Activated naive CD8-positive, alpha-beta T cell treated with anti-CD3 and anti-CD28 coated beads, Interleukin-2, amount 10 ng/mL, durations not matched to agents 7 days and 5 days (primary cell): ENCODE measurements at places on chromosomes 6 and 20. TPM values are rescaled to one million over a fixed set of nuclear protein-coding genes. Genes with fewer than 3 reads are reported as not detected.

Gene PIGU
- 17.0 TPM for total RNA-seq

Gene THBS2
- not detected for total RNA-seq

Gene ADGRF1
- total RNA-seq: not detected

GRCh38 chr6:150280703-150281102 lies 88.1 kb upstream of the IYD start:
- no peak for DNase-seq
- peaks cover 28% of the 10 kb centered on the region for H3K27me3 ChIP-seq
- no peaks in the 10 kb centered on the region for H3K36me3 ChIP-seq
- H3K27ac ChIP-seq: no peak overlapping the region
- no peak overlapping the region for H3K4me3 ChIP-seq
- no peaks in the 10 kb centered on the region for H3K4me1 ChIP-seq

GRCh38 chr6:138593909-138594757 lies 94.8 kb upstream of the NHSL1 start:
- no peak overlapping the region for H3K27ac ChIP-seq
- peaks cover 16% of the 10 kb centered on the region for H3K4me1 ChIP-seq
- DNase-seq: no peak
- H3K27me3 ChIP-seq: no peaks in the 10 kb centered on the region
- H3K4me3 ChIP-seq: no peak overlapping the region
- H3K36me3 ChIP-seq: no peaks in the 10 kb centered on the region

DNA sequence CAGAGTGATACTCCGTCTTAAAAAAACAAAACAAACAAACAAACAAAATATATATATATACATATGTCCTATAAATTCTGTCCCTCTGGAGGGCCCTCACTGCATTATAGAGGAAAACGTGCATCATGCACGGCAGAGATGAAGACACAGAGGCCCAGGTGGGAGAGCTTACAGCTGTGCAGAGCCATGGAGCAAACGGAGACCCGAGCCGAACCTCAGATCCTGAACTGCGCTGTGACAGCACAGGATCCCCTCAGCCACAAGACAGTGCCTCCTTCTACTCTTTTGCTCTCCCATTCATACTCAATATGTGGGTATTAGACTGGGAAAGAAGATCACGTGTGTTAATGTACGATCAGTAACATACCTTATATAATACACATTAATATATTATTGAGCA lies 81.6 kb downstream of the ZNF217 start:
- no peaks in the 10 kb centered on the region for H3K27me3 ChIP-seq
- H3K27ac ChIP-seq: no peak overlapping the region
- no peak for DNase-seq
- H3K36me3 ChIP-seq: no peaks in the 10 kb centered on the region

GRCh38 chr20:5989539-5989938 lies 39.1 kb downstream of the MCM8 start:
- no peaks in the 10 kb centered on the region for H3K4me1 ChIP-seq
- H3K27me3 ChIP-seq: no peaks in the 10 kb centered on the region
- no peak overlapping the region for H3K27ac ChIP-seq
- peaks cover 9% of the 10 kb centered on the region for H3K36me3 ChIP-seq
- DNase-seq: no peak
- no peak overlapping the region for H3K4me3 ChIP-seq

- DNase-seq: no peak
- no peaks in the 10 kb centered on the region for H3K27me3 ChIP-seq
- no peak overlapping the region for H3K27ac ChIP-seq
- H3K36me3 ChIP-seq: no peaks in the 10 kb centered on the region
- H3K4me1 ChIP-seq: no peaks in the 10 kb centered on the region
- no peak overlapping the region for H3K4me3 ChIP-seq
Observed at GRCh38 chr6:148091394-148091793, 251.2 kb upstream of the SASH1 start.

DNA sequence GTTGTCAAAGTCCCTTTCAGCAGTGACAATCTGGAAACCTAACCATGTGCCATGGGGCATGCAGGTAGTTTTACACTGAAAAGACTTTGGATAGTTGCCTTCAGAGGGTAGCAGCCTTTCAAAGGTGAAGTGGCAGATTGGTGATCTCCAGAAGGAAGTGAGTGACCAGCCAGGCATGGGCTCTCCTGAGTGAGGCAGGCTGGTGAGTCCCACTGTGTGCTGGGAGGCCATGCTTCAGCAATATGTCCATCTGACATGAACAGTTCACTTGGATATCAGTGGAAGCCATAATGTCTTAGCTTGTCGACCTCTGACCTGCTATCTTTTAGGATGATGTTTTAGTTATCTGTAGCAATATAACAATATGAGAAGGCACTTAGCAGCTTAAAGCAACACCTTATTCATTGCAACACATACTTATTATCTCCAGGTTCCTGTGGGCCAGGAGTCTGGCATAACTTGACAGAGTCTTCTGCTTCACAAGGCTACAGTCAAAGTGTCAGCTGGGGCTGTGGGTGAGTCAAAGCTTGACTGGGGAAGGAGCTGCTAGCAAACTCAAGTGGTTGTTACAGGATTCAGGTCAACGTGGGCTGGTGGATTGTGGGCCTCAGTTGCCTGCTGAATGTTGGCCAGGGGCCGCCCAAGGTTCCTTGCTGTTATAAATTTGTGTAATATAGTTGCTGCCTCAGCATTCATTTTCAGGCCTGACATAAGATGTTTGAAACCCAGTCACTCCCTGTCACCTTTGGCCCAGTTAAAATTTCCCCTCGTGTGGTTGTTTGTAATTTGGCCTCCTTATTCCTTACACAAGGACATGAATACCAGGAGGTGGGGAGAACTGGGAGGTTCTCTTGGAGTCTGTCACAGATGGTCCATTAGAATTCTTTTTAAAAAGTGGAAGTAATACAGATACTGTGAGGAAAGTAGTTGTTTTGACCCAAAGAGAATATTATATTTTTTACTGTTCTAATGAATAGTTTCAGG lies 100.2 kb downstream of the UST start:
- no peak overlapping the region for H3K4me3 ChIP-seq
- H3K36me3 ChIP-seq: no peaks in the 10 kb centered on the region
- no peak for DNase-seq
- H3K4me1 ChIP-seq: no peaks in the 10 kb centered on the region
- no peaks in the 10 kb centered on the region for H3K27me3 ChIP-seq
- no peak overlapping the region for H3K27ac ChIP-seq

- H3K36me3 ChIP-seq: no peaks in the 10 kb centered on the region
- no peak overlapping the region for H3K27ac ChIP-seq
- no peaks in the 10 kb centered on the region for H3K27me3 ChIP-seq
- no peak overlapping the region for H3K4me3 ChIP-seq
- H3K4me1 ChIP-seq: no peaks in the 10 kb centered on the region
- DNase-seq: no peak
Observed at GRCh38 chr20:10902174-10902573, 228.4 kb upstream of the JAG1 start.

- no peak overlapping the region for H3K27ac ChIP-seq
- H3K4me3 ChIP-seq: no peak overlapping the region
- H3K4me1 ChIP-seq: no peaks in the 10 kb centered on the region
- no peak for DNase-seq
- H3K36me3 ChIP-seq: peaks cover 4% of the 10 kb centered on the region
- no peaks in the 10 kb centered on the region for H3K27me3 ChIP-seq
Observed at GRCh38 chr6:143949962-143950361, 58.1 kb downstream of the PLAGL1 start.

- H3K36me3 ChIP-seq: no peaks in the 10 kb centered on the region
- H3K27me3 ChIP-seq: no peaks in the 10 kb centered on the region
- H3K27ac ChIP-seq: no peak overlapping the region
- no peak for DNase-seq
- no peak overlapping the region for H3K4me3 ChIP-seq
- no peaks in the 10 kb centered on the region for H3K4me1 ChIP-seq
Observed at GRCh38 chr20:53513489-53514298, 79.9 kb downstream of the ZNF217 start.

- peaks cover 2% of the 10 kb centered on the region for H3K27me3 ChIP-seq
- no peak for DNase-seq
- no peak overlapping the region for H3K27ac ChIP-seq
- no peaks in the 10 kb centered on the region for H3K36me3 ChIP-seq
- no peak overlapping the region for H3K4me3 ChIP-seq
- H3K4me1 ChIP-seq: no peaks in the 10 kb centered on the region
Observed at GRCh38 chr6:145080651-145081050, 654.7 kb downstream of the EPM2A start.

DNA sequence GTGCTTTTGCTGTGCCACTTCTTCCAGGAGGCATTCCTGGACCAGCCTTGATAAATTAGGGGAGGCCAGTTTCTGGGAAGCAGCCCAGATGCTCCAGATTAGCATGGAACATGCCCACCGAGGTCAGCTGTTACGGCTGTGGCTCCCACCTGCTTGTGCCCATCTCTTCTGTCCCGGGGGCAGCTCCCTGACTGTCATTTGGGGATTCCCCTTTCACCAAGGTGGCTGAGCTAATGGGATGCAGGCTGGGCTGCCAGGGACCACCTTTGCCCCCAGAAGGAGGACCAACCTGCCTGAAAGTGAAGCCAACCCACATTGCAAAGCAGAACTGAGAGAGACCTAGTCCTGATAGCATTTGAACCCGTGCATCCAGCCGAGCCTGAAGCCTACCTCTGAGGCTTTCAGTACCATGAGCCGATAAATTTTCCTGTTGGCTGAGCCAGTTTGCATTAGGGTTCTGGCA lies 85.3 kb downstream of the PTPN1 start:
- H3K4me3 ChIP-seq: no peak overlapping the region
- no peaks in the 10 kb centered on the region for H3K36me3 ChIP-seq
- H3K27ac ChIP-seq: no peak overlapping the region
